ENCODE measurements at places on chromosomes 3 and 15. TPM values are rescaled to one million over a fixed set of nuclear protein-coding genes. Genes with fewer than 3 reads are reported as not detected.

DNA sequence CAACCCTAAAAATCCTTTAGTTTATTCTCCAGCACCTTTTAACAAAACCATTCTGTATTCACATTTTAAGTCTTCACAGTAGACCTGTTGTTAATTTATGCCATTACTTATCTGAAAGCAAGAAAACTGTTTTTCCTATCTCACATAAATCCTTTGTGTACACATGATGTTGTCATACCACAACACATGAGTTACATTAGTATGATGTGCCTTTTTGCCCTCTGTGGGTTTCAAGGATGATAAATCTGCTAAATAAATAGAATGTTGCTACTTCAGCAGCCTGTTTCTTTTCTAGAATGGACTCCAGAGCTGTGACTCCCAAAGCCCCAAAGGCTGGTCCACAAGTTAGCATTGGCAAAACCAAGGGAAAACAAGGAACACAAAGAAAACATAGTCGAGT is 151.6 kb downstream of the SERPINI1 start:
- DNase-seq: no peak

The SCG5 gene
- 3.1 TPM for total RNA-seq

DNA sequence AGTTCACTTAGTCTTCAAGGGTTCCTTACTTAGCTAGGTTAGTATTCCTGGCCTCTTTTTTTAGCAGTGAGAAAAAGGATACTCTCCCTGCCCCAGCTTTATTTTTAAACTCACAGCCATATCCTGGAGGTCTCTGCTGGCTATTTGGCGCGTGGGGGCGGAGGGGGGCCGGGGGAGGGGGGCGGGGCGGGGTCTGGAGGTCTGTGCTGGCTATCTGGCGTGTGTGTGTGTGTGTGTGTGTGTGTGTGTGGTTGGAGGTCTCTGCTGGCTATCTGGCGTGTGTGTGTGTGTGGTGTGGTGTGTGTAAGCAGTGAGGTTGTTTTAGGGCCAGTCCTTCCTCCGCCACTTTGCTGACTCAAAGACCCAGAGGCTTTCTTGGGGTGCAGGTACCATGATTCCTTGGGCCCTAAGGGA is 579 bp upstream of the PLAAT1 start:
- DNase-seq: no peak

The OR5K2 gene
- not detected for total RNA-seq

- DNase-seq: no peak
Observed at GRCh38 chr15:39332846-39333245, 248.0 kb upstream of the THBS1 start.

DNA sequence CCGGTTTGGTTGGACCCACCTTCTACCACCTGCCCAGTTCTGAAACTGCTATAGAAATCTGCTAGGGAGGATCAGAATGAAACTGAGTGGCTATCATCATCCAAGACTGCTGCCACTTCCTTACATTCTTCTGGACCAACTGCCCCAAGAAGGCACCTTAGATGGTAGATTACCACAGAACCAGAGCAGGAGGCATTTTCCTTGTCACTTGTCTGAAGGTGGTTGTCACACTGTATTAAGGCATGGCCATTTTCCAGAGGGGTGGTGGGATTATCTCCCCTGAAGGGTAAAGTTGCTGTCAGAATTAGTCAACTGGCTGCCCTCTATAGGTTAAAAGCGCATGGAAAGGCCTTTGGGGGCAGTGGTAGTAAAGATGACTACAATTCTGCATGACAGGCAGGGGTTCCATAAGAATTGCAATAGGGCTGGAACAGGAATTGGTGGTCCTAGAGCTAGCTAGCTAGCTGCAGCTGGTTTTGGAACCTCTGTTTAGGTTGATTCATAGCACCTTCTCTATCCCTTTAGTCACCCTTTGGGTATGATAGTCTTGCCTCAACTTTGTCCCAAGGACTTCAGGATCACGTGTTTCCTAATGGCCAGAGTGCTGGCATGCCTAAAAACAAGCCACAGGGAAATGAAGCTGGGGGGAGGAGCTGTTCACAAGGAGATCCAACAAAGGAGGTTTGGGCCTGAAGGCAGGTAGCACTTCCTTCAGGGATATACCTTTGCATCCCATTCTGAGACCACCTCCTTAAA is 4.8 kb upstream of the CSPG5 start:
- DNase-seq: no peak

DNA sequence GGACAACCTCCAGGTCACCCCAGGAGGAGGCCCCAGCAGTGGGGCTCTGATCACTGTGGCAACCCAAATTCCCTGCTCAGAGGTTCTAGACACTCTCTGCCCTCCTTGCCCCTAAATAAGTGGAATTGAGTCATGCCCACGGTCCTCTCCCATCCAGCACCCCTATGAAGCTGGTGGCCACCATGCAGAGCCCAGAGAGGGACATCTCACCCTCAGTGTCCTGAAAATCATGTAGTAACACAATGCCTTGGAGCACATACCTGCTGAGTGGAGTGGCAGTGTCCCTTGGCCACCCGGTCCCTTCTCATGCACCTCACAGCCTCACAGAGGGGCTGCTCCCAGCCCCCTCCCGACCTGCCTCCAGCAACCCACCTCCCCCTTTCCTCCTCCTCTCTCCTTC is 114.3 kb upstream of the MEF2A start:
- DNase-seq: no peak

The LRRC3B gene
- total RNA-seq: not detected

The CHL1 gene
- total RNA-seq: not detected

The HRH1 gene
- 0.92 TPM for total RNA-seq

- no peak for DNase-seq
Observed at GRCh38 chr3:146501752-146502151, 32.4 kb upstream of the PLSCR2 start.

The P3H2 gene
- 19.6 TPM for total RNA-seq

The POPDC2 gene
- total RNA-seq: 0.72 TPM

GRCh38 chr3:171187706-171188290 is 161.3 kb upstream of the SLC2A2 start:
- DNase-seq: peak; percentile 50

The FGF12 gene
- total RNA-seq: 2.1 TPM

GRCh38 chr3:19213603-19214220 is 65.4 kb downstream of the KCNH8 start:
- DNase-seq: peak; percentile 12

- DNase-seq: no peak
Observed at GRCh38 chr15:75371486-75371885, 3.1 kb upstream of the MAN2C1 start.

GRCh38 chr3:42655331-42655888 is 1.9 kb downstream of the ZBTB47 start:
- DNase-seq: no peak

DNA sequence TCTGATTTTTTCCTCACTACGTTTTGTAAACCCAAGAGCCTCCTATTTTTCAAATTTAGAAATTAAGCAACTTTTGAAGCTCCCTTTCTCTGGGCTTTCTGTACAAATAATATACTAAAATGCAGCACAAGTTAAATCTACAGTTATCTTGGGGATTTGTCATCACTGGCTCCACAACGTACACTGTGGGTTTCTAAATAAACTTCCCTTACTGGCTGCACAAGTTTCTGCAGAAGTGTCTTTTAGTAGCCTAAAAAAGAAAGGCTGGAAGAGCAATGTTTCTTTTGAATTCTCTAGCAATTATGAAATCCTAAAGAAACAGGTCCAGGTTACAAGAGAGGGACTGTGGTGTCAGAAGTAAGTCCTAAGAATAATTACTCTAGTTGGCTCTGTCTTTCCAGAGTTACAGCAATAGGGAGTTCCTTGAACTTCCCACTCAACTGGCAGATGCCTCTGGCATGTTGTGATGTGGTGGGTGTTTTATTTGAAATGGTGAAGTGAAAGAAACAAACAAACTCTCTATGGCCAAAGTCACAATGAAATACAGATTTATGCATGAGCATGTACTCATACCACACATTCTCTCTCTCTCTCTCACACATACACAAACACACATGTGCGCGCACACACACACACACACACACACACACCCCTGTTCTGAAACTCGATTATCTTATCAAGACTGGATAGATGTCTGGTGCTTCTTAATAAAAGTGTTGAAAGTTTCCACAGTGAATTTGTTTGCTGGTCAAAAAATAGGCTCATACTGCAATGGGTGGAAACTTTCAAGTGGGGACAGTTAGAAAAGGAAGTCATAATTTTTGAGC is 198.2 kb downstream of the SSR3 start:
- no peak for DNase-seq

The CCDC39 gene
- not detected for total RNA-seq

The CADM2 gene
- 3.7 TPM for total RNA-seq

The TERC gene
- 5.8 TPM for total RNA-seq

The AGBL1 gene
- total RNA-seq: not detected

GRCh38 chr3:24540821-24541220 is 46.2 kb upstream of the THRB start:
- DNase-seq: no peak

DNA sequence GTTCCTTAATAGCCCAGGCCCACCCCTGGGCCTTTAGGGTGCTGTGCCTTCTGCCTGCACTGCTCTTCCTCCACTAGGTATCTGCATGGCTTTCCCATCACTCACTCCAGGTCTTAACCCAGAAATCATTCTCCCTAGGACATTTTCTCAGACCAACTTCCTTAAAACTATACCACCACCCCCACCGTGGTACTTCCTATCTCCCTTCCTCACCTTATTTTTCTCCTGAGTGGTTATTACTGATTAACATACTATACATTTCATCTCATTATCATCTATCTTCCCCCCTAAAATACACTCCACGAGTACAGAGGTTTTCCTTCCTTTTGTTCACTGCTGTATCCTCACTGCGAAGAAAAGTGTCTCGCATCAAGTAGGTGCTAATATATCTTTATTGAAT is 115.2 kb downstream of the ANO10 start:
- no peak for DNase-seq

- DNase-seq: no peak
Observed at GRCh38 chr3:186772281-186772694, 11.1 kb upstream of the EIF4A2 start.

- DNase-seq: no peak
Observed at GRCh38 chr3:149968216-149968615, 2.5 kb downstream of the PFN2 start.

GRCh38 chr3:178485756-178486155 is 50.5 kb upstream of the KCNMB2 start:
- DNase-seq: no peak

- peak; percentile 72 for DNase-seq
Observed at GRCh38 chr3:193960487-193961274, 175.3 kb upstream of the HES1 start.

The AGTR1 gene
- total RNA-seq: not detected

The PATL2 gene
- total RNA-seq: 1.6 TPM

GRCh38 chr3:147699175-147699838 is 290.1 kb downstream of the ZIC1 start:
- DNase-seq: peak; percentile 33

DNA sequence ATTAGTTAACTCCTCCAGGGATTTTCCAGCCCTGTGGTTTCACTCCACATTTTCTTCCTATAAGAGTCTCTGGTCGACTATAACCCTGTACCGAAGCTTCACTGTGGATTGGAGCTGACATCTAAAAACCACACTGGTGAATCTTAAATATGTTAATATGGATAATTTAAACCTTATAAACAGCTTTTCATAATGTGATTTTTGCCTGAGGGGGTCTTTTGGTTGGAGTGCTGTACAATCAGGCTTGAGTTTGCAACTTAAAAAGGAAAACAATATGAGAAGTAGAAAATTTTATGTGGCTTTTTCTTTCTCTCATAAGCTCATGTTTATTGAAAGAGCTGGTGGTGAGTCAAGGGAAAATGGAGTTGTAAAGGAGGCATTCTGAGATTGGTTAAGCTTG is 313.7 kb downstream of the VPS13C start:
- no peak for DNase-seq

- no peak for DNase-seq
Observed at GRCh38 chr3:10420745-10421475, 84.5 kb downstream of the ATP2B2 start.

The ITGA11 gene
- 0.17 TPM for total RNA-seq

The SAMD7 gene
- not detected for total RNA-seq

The KIF23 gene
- 124 TPM for total RNA-seq

The GABPB1 gene
- total RNA-seq: 35.3 TPM

The GOLGA8R gene
- 0.90 TPM for total RNA-seq

GRCh38 chr3:38645076-38645475 is 4.4 kb downstream of the SCN5A start:
- no peak for DNase-seq

DNA sequence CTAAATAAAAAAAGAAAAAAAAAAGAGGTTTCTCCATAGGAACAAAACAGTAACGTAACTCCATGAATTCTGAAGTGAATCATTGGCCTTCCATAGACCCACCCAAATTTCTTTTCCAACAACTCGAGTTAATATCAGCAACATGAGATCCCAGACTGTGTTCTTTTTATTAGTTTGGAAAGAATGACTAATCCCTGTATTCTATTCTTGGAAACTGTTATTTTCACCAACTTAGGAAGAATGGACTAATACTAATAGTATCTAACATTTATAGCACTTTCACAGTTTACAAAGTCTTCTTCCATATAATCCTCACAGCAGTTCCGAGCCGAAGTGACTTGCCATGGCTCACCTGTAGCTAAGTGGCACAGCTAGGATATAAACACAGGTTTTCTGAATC is 72.7 kb upstream of the SLC4A7 start:
- no peak for DNase-seq

- no peak for DNase-seq
Observed at GRCh38 chr15:70054884-70055387, 42.8 kb downstream of the TLE3 start.

GRCh38 chr15:86840996-86841395 is 761.3 kb downstream of the AGBL1 start:
- no peak for DNase-seq

GRCh38 chr15:52013151-52013791 is 5.7 kb upstream of the MAPK6 start:
- no peak for DNase-seq

- no peak for DNase-seq
Observed at GRCh38 chr3:46854555-46854991, 8.7 kb downstream of the MYL3 start.

- peak; percentile 63 for DNase-seq
Observed at GRCh38 chr15:99911816-99912215, 178.6 kb upstream of the LYSMD4 start.
